NCI-H524 treated with DMSO at 0.1 percent for 48 hours (cell line): ENCODE measurements at places on chromosomes 6 and 20.

DNA sequence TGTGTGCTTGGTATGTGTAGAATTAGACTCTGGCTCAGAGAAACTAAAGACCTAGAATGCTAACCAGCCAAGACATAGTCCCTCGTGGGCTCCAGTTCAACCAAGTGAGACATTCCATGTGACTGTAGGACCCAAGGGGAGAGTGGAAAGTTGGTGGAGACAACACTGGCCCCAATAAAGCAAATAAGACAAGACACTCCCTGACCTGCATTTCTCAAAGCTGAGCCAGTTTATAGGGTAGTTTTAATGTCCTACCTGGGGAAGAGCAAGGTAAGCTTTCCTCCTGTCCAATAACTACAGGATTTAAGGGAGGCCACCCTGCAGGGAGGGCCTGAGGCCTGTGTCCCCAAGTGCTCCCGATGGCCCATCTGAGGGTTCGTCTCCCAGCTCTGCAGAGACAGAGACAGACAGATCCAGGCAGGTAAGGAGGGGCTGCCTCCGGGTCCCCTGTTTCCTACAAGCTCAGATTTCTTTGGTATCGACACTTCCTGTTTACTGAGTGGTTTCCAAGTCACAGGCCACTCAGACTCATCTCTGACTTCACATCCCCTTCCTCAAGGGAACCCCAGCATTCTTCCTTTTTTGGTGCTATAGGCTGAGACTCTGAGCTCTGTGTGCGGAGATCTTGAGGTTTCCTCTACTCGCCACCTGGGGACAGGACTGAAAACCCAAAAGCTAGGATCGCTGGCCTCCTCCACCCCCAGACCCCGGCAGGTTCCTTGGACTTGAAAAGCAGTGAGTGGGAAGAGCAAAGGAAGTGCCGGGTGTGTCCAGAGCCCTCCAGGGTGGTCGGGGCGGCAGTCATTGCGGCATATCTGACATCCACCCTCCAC, 92.4 kb downstream of the PRND start:
- no peak for DNase-seq

DNA sequence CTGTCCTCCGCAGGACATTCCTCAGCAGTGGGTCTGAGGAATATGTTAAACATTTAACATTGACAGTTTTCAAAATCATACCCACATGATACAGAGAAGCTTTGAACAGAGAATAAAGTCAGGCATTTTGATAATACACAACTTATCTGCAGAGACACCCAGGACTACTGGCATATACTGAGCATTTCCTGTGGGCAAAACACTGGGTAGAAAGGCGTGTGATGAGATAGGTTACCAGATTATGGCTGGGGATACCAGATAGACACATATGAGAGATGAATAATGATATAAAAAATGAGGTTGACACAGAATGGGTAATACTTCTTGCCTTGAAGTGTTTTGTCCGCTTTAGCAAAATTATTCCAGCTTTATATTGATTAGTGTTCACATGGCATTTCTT, 31.4 kb upstream of the TRIM26 start:
- no peak for DNase-seq

DNA sequence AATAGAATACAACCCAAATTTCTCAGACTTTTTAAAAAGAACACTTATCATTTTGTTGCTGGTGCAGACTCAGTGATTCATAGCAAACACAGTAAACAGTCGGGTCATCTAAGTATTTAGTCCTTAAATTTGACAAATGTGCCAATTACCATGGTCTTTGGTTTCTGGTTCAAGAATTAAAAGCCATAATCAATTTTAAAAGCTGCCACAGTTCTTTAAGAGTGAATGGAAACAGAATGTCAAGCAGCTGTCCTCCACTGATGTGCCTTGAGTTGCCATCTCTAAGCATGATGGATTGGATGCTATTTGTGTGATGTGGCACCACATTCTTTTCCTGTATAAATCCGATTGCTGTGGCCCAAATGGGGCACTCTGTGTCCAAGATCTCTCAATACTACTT, 67.2 kb upstream of the MLIP start:
- no peak for DNase-seq

- no peak for DNase-seq
Measured at GRCh38 chr20:47686545-47686944, 98.7 kb downstream of the SULF2 start.

GRCh38 chr6:155882527-155883333, 427.1 kb upstream of the NOX3 start:
- no peak for DNase-seq

GRCh38 chr20:43459022-43459942, 1.6 kb downstream of the SRSF6 start:
- no peak for DNase-seq

- DNase-seq, result no peak
Measured at GRCh38 chr6:80959034-80959433, 793.4 kb downstream of the TENT5A start.

- no peak for DNase-seq
Measured at GRCh38 chr6:166500246-166500645, 86.2 kb downstream of the RAMACL start.

GRCh38 chr6:35731736-35732532, 4.9 kb upstream of the ARMC12 start:
- no peak for DNase-seq

DNA sequence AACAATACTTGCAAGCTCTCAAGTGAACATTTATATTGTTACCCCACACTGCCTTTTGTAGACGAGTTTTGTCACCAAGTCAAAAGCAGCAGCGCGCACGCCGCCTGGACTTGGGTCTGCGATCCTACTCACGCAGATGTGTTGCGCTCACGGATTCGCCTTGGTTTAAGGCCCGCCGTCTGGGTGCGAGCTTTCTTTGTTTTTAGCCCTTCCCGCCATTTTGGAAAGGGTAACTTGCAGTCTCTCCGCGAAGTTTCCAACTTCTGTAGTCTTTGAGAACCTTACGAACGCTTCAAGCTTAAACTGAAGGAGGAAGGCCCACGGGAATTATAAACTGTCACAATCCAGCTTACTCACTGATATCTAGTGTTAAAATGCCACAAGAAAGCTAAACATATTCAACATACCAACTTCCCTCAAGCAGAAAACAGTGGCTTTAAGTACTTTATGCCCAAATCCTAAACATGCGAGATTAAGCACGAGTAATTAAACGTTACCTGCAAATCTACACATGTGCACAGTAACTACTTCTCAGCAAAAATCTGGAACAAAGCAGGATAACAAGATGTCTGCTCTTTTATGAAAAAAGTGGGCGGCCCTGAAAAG, 80.4 kb upstream of the BTN3A2 start:
- DNase-seq, result no peak

- no peak for DNase-seq
Measured at GRCh38 chr6:28789553-28790083, 134.2 kb downstream of the TRIM27 start.

GRCh38 chr6:107699254-107699653, 124.9 kb downstream of the SCML4 start:
- no peak for DNase-seq

DNA sequence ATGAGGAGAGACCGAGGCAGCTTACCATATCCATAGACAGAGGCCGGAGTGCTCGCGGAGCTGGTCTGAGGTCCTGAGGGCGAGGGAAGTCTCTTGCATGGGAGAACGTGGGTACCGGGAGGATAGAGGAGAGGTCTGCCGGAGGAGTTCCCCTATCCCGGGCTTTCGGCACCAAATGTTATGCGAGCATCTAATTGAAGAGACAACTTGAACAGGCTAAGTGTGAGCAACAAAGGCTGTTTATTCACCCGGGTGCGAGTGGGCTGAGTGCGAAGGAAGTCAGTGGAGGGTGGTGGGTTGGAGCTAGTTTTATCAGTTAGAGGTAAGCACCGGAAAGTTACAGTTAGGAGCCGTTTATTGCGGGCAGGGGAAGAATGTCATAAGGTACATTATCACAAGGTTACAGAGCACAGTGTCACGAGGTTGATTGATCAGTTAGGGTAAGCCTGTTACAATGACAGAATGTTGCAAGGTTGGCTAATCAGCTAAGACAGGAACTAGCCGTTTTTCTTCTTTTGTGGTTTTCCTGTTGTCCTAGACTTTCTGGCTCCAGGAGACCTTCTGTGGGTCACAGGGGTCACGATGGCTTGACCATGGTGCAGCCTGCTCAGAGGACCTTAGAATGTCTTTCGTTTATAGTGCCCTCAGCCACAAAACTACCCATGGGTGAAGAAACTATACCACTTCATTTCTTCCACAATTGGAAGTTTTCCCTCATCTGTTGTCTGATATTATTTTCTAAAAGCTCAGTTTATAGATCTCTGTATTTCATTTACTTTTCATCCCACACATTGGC, 746.0 kb upstream of the ADGRB3 start:
- DNase-seq, result no peak

GRCh38 chr20:13102694-13103093, 93.9 kb downstream of the SPTLC3 start:
- no peak for DNase-seq

GRCh38 chr6:132365281-132365907, 35.9 kb downstream of the MOXD1 start:
- DNase-seq, result no peak

DNA sequence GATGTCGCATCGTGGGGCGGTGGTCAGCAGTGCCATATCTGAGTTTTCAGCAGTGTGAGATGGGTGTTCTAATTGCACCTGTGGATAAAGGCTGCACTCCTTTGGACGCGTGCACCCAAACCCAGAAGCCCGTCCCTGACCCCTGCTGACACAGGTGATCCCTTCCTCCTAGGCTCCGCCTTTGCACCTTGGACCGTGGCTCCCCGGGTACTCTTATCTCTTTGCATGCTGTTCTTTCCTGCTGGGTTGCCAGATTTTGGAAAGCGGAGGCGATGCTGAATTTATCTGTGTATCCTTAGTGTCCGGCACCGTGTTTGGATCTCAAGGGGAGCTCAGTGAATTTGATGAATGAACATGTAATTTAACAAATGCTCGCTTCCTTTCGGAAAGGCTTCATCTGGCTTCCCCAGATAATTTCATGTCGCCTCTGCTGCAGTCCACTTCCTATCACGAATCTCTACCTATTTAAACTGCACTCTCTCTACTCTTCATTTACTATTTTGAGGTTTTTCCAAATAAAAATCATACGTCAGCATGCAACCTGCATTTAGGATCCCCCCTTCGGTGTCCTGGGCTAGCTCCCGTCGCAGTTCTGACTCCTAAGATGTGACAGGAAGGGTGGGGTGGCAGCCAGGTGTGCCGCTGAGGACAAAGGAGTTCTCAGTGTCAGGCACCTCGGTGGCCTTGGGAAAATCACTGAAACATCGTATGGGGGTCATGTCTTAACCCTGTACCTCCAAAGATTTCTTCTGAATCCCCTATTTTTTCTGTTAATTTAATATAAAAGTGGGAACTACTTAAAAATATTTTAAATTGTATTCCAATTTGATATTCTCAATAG, 753 bp upstream of the PERP start:
- DNase-seq, result no peak

GRCh38 chr6:2492686-2493523, 247.5 kb upstream of the GMDS start:
- DNase-seq, result no peak

DNA sequence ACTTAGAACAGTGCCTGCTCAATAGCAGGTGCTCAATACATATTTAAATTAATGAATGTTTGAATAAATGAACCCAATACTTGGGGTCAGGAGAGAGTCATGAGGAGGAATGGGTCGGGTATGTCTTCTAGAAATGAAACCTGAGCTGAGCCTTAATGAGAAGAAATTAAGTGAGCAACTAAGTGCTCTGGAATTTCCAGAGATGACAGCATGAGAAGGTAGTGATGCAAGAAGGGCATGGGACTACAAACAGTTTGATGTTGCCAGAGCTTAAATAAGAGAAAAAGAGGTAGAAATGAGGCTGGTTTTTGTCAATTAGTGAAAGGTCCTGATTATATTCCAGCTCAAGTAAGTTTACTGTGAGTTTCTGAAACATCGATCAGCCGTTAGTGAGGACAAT, 82.9 kb downstream of the PDE10A start:
- no peak for DNase-seq

DNA sequence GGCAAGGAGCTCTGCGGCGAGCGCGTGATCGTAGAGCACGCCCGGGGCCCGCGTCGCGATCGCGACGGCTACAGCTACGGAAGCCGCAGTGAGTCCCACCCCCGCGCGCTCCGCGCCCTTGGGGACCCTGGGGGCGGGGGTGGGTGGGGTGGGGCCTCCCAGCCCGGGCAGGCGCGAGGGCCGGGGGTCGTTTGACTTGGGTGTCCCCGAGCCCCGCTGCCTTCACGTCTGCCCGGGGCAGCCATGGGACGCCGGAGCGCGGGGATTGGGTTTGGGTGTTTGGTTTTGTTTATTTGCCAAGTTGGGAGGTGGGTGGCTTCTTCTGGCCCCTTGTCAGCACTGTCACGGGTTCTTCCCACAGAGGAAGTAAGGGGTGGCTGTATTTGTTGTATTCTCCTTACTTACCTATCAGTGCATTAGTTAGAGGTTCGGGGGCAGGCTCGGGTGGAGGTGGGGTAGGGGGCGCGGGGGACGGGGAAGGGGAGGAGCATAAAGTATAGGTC, 777 bp downstream of the SRSF6 start:
- no peak for DNase-seq

GRCh38 chr6:170058878-170059485, 231.9 kb downstream of the DLL1 start:
- DNase-seq, result no peak

DNA sequence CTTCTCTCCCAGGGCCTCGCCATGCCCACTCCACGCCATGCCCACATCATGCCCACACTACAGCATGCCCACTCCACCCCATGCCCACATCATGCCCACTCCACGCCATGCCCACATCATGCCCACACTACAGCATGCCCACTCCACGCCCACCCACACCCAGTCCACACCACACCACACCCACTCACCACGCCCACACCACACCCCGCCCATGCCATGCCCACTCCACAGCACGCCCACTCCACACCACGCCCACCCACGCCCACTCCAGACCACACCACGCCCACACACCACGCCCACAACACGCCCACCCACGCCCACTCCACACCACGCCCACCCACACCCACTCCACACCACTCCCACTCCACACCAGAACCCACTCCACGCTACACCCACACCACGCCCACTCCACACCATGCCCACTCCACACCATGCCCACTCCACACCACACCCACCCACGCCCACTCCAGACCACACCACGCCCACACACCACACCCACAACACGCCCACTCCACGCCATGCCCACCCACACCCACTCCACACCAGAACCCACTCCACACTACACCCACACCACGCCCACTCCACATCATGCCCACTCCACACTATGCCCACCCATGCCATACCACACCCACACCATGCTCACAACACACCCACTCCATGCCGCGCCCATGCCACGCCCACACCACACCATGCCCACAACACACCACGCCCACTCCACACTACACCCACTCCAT, 88.6 kb downstream of the ERMARD start:
- DNase-seq, result no peak

GRCh38 chr20:38043512-38044300, 10.2 kb downstream of the RPRD1B start:
- no peak for DNase-seq

- DNase-seq, result no peak
Measured at GRCh38 chr6:158808941-158809678, 10.1 kb downstream of the EZR start.

GRCh38 chr6:107128175-107128574, 12.9 kb upstream of the BEND3 start:
- DNase-seq, result no peak

- no peak for DNase-seq
Measured at GRCh38 chr20:50445354-50446151, 64.6 kb upstream of the PTPN1 start.

- no peak for DNase-seq
Measured at GRCh38 chr20:57993716-57994431, 234.6 kb downstream of the ANKRD60 start.
